ENCODE measurements at places on chromosomes 2 and 18.

DNA sequence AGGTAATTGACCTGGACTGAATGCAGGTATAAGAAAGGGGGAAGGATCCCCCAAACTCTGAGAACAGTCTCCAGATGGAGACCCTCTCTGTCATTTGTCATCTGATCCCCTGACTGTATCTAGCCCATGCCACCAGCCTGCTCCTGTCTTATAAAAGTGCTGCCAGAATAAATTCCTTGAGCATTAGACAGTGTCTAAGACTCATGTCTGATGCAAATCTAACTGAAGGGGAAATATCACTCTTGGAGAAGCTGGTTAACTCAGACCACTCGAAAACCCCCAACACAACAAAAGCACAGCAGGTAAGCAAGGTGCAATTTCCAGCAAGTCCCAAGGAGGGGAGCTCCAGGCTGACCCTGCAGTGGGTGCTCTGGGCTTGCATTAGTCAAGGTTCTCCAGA is 40.9 kb upstream of the KDM3A start:
- no peak for DNase-seq

GRCh38 chr18:23575309-23575651 is 11.0 kb downstream of the NPC1 start:
- no peak for DNase-seq

- DNase-seq = no peak
Observed at GRCh38 chr18:36912887-36913286, 84.0 kb downstream of the KIAA1328 start.

DNA sequence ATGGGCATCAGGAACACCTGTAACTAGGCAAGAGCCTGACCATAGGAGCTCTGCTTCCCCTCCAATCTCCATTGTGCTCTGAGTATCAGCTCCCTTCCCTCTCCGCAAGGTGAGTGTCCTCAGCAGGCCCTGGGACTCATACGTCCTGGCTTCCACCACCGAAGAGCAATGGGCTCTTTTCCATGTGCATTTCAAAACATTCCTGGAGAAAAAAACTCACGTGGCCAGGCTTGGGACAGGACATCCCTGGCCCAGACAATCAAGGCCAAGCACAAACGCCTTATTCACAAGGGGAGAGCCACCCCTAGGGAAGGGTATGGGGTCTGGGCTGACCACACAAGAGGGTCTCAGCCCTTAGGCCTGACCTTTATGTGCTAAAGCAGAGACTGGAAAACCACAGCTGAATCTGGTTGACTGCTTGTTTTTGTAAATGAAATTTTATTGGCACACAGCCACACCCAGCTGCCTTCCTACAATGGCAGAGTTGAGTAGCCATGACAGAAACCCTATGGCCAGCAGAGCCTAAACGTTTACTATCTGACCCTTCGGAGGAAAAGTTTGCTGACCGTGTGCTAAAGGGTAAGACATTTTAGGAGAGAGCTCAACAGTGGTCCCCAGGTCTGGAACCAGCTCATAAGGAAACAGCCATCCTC is 175.7 kb upstream of the ARL4C start:
- DNase-seq = no peak

GRCh38 chr2:128206245-128206644 is 112.4 kb downstream of the HS6ST1 start:
- no peak for DNase-seq

- no peak for DNase-seq
Observed at GRCh38 chr2:157868993-157869392, 7.1 kb downstream of the ACVR1 start.

DNA sequence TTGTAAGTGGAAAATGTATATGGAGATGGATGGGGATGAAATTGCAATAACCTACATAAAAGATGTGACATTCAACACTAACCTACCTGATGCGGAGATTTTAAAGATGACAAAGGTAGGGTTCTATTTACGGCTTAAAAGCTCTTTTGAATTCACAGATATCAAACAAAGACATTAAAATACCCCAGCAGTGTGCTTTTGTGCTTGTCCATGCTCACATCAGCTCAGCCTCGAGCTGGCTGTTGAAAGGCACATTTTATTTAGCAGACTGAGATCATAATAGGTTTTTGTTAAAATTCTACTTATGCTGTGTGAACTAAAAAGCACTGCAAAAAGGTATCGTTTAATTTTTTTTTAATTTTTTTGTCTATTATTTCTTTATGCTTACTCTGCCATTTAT is 96.0 kb upstream of the CDCA7 start:
- no peak for DNase-seq

- DNase-seq = no peak
Observed at GRCh38 chr2:20515290-20516220, 68.7 kb downstream of the RHOB start.

DNA sequence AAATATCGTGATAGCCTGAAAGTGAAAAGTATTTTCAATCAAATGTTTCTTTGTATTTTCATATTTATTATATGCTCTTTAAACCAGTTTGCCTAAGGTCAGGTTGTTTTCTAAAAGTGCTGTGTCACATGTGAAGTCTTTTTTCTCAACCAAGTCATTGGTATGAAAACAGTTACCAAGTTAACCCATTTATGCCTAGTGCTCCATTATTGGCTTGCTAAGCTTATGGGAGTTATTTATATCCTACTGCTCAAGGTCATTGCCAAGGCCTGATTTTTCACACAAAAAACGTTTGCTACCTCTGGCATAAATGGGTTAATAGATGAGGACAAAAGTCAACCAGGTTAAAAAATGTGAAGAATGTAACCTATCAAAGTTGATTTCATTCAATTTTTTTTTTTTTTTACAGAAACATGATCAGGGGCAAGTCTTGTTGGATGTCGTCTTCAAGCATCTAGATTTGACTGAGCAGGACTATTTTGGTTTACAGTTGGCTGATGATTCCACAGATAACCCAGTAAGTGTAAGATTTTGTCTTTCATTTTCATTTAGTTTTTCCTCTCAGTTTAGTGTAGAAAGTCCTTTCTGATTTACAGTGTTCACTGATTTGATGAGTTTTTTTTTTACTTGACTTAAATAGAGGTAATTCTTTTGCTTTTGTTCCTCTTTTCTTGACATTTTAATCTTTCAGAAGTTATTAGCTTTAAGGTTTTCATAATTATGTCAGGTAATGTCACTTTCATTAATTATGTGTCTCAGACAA is 102.6 kb downstream of the PTPN4 start:
- no peak for DNase-seq

GRCh38 chr2:13745330-13745729 is 887.2 kb upstream of the LRATD1 start:
- no peak for DNase-seq

DNA sequence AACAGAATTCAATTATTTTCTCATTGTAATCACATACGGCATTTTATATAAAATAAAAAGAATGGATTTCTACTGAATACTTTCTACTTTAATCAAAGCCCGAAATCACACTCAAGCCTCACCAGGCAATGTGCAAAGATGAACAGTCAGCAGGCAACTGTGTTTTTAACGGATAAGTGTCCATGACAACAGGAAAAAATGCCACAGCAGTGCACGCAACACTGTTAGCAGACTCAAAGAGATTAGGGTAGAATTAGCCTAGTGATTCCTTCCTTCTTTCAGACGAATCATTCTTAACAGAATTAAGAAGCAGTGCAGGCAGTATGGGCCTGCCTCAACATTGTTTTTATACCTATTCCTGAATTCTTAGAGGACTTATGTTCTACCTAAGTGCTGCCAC is 135.6 kb downstream of the CDH2 start:
- DNase-seq = no peak

GRCh38 chr2:16464641-16465040 is 201.0 kb downstream of the CYRIA start:
- no peak for DNase-seq

GRCh38 chr2:197191940-197192322 is 118.6 kb downstream of the ANKRD44 start:
- no peak for DNase-seq

DNA sequence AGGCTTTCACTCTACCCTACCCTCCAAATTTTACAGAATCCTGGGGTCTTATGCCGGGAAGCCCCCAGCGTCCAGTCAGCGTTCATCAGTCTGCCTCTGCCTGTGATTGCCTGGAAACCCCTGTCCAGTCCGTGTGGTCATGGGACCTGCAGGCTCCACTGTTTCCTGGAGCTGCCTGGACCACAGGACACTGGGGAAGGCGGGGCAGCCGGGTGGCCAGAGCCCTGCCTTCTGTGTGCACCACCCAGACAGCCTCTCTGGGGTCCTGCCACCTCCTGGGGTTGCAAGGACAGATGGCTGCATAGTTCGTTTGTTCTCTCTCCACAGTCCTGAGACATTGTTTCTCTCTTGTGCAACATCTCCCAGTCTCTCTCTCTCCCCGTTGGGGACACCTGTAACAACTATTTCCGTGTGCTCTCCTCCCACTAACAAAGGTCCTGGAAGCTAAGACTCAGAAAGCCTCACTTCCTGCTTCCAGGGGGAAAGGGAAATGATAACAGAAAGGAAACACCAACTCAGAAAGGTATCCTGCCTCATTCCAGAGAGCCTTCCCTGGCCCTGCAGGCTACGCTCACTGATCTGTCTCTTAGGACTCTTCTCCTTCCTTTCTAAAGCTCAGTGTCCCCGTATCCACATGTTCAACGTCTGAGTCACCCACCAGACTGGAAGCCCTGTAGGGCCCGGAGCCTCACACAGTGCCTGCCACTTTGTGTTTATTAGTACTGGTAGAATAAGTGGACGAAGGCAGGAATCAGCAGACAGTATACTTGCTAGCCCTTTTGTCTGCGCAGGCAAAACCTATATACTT is 192.8 kb upstream of the RAB12 start:
- no peak for DNase-seq

Measured in stimulated activated CD8-positive, alpha-beta memory T cell treated with anti-CD3 and anti-CD28 coated beads, Interleukin-2, amount 100 ng/mL, for 48 hours (primary cell).